ENCODE measurements at places on chromosomes 13 and 19.

- DNase-seq, result no peak
These were observed 32.2 kb downstream of the MTRF1 start for GRCh38 chr13:41231025-41231677.

DNA sequence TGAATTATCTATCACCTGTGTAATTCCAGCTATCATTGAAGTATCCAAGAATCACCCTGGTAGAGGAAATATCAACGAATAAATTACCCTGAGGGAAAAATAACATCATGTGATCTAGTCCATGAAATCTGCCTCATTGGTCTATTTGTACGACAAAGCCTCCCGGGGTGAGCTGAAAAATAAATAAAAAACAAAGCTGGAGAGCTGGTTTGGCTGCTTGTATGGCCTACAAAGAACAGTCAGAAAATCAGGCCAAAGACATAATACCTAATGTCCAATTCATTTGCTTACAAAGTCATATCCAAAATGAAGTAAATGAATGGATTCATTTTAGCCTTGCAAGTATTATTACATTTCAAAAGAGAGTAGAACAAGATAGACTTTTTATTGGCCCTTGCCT, 449.9 kb downstream of the KLF12 start:
- DNase-seq, result no peak

DNA sequence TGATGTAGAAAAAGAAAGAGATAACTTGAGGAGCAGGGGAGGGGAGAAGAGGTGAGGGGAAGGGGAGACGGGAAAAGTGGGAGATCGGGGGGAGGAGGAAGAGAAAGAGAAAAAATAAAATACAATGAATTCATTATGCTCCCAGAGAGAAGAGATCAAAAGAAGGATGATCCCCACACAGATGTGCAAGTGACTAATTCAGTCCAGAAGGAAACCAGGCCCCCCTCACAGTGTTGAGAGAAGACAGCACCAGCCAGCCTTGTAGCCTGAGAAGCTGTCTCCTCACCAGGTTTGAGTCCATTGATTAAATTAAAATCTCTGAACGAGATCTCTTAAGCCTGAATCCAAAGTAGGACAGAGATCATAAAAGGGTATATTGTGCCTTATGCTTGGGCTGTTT, 333.7 kb upstream of the NBEA start:
- DNase-seq, result no peak

DNA sequence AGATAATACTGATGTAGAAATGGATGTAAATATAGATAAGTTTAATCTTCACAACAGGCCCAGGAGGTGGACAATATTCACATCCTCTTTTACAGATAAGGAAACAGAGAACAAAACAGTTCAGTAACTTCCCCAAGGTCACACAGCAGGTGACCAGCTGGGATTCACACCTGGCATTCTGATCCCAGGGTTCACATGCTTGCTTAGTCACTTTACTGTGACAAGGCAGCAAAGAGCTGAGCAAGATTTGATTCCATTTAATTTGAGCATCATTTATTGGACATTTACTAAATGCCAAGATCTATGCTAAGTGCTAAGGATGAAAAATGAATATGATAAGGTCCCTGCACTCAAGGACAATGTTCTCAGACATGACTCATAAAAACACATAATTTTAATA, 94.1 kb upstream of the STARD13 start:
- no peak for DNase-seq

GRCh38 chr19:2782329-2782935, 641 bp downstream of the SGTA start:
- DNase-seq, result no peak

GRCh38 chr19:46269101-46269500, 27.7 kb upstream of the HIF3A start:
- no peak for DNase-seq

DNA sequence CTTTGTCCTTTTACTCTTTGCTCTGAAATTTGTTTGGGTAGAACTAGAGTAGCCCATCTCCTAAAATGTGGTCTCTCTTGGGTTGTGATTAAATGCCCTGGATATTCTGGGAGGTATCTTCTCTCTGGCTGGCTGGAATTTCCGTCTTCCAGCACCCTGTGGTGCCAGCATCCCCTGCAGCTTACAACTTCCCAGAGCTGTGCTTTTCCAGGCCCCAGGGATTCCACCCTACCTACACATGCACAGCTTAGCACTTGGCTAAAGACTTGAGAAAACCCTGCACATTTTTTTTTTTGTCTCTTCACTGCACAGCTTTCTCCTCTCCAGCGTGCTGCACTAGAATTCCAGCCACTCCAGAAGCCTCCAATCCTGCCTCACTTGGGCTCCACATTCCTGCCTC, 334.7 kb downstream of the IRS2 start:
- no peak for DNase-seq

DNA sequence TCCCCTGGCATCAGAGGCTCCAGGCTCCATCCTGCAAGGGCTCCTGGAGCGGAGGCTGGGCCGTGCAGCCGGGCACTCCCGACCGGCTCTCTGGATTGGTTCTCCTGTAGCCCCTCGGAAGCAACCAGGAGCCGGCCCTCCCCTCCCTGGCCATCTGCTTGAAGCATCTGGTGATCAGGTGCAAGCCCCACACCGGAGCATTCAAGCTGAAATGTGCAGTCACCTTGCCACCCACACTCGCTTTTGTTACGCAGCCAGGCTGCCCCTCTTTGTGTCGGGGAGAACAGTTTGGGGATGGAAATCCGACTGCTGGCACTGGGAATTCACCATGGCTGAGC, 258.8 kb downstream of the ZNF536 start:
- no peak for DNase-seq

DNA sequence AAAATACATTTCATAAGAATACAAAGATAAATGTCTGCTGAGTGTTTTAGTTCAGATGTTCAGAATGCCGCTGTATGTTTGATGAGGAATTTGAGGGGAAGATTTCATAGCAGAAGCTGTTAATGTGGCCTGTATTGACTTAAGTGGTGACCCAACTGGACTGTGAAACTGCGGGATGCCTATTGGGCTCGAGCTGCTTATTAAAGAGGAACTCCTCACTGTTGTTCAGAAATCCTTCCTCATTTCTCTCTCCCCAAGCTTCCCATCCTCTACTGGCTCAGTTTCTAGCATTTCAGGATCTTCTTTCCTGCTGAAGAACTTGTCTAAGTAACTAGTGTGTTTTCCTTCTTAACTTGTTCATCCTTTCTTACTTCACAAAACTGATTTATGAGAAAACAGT, 20.4 kb downstream of the DGKH start:
- no peak for DNase-seq

- peak; percentile 89 for DNase-seq
These were observed at the start of gene SIPA1L3 for GRCh38 chr19:37906869-37907734. Gene SIPA1L3 (plus strand): TSS chr19:37907208. CDS start chr19:38081566, 174,358 bp downstream.

- no peak for DNase-seq
These were observed 15.0 kb downstream of the LRRC4B start for GRCh38 chr19:50553134-50553703.

DNA sequence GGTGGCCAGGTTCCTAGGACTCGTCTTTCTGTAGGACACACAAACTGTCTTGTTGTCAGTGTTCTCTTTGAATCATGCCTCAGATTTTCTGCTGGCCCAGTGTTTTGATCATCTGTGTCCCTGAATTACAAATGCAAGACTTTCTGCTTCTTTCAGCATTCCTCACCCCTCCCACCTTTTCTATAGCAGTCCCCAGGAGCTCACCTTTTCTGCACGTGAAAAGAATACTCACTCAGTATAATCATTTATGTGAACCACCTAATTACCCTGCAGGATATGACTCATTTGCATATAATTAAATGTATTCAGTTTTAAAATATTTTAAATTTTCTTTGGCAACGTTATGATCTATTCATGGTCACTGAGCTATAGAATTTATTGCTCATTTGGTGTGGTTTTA, 389.2 kb downstream of the ITGBL1 start:
- DNase-seq, result no peak

DNA sequence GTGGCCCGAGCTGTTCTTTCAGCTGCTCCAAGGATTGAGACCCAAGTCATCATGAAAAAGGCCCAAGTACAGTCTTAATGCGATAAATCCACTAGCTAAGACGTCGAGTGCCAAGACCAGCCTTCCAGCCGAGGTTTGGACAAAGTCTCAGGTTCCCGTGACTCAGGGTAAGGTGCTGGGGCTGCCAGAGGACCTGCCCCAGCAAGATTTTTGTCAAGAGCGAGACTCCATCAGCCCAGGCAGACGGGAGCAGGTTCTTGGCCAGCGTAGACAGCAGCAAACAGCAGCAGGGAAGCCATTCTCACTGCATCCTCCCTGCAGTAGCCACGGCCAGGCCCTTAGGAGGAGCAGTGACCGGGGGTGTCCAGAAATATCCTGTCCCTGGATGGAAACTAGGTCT, 3.4 kb downstream of the FEM1A start:
- DNase-seq, result no peak

DNA sequence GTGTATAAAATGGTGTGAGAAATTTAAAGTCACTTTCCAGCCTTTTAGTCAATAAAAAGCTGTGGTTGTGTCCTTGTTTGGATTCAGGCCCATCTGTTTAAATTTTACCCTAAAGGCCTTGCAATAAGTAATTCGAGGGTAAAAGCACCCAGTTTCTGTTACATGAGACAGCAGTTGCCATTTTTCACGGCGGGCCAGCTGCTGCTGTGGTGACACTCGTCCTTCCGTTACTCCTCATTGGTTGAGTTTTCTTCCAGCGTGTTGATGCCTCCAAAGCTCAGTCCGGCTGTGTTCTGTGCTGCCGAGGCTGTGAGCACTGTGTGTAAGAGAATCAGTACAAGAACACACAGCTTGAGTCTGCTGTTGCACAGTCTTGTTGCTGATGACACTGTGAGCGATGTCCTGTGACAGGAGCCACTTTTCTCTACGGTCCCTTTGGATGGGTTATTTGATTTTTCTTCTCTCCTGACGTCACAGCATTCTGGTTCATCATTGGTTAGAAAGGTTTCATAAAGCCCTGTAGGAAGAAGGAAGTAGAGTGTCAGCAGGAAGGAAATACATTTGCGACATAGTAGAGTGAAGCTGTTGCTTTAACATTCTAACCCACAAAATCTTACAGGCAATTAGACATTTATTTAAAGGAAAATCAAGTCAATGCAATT, 602.5 kb upstream of the ARGLU1 start:
- no peak for DNase-seq

DNA sequence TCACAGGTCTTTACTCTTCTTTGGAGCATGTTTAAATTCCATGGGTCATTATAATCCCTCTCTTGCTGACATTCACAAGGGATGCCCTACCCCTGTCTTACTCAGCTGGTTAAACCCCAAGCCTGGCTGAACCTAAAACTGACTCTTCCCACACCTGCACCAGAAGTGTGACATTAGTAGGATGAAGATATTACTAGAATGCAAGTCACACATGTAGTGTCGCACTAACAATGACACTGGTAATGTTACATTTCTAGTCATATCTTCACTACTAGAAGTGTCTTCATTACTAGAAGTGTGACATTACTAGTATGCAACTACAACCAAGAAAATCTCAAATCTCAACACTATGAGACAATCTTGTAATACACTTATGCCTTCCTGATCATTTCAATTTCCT, 14.2 kb downstream of the ZAR1L start:
- DNase-seq, result no peak

- no peak for DNase-seq
These were observed 1.0 kb downstream of the FSTL3 start for GRCh38 chr19:677201-677600.

- DNase-seq, result peak; percentile 69
These were observed 2.2 kb upstream of the CLEC17A start for GRCh38 chr19:14580623-14581237.

DNA sequence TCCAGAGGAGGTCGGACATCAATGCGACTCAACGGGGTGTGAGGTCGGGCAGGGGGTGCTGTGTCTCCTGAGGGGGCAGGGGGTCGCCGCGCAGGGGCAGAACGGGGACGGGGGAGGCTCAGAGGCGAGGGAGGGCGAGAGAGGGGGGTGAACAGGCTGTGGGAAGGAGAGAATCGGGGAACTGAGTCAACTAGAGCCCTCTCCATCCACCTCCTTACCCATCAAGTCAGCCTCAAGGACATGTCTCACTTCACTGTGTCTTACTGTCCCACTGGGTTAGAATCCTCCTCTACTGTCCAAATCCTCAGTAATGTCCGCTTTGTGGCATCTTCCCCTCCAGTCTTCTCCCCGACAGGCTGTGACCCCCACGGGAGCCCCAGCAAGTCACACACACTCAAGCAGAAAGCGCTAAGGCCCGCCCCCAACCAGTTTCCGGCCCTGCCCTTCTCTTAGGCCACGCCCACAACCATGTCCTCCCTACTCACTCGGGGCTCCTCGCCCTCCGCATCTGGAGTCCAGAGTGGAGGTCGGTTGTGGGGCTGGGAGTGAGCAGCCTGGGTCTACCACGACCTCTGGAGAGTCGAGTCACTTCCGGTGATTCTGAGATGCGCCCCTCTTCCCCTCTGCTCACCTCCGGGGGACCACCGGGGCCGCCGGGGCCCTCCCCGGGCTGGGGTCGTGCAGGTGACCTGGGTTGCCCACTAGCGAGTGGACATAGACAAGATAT, 9.3 kb downstream of the PLEKHA4 start:
- DNase-seq, result peak; percentile 68

Measured in stimulated activated CD4-positive, alpha-beta T cell treated with anti-CD3 and anti-CD28 coated beads, Interleukin-12 subunit alpha, Interleukin-12 subunit beta, amount 100 ng/mL, for 48 hours (primary cell).